Aorta (tissue), 5 donors: ENCODE measurements at places on chromosomes 2 and 18. TPM values are rescaled to one million over a fixed set of nuclear protein-coding genes. Genes with fewer than 3 reads are reported as not detected.

- no peak for DNase-seq
- no peak overlapping the region for H3K4me3 ChIP-seq
- H3K27ac ChIP-seq: no peak overlapping the region
- no peaks in the 10 kb centered on the region for H3K27me3 ChIP-seq
Measured at GRCh38 chr2:139544186-139544851, 764.1 kb upstream of the NXPH2 start.

Gene PMAIP1
- total RNA-seq: 1.3 TPM

DNA sequence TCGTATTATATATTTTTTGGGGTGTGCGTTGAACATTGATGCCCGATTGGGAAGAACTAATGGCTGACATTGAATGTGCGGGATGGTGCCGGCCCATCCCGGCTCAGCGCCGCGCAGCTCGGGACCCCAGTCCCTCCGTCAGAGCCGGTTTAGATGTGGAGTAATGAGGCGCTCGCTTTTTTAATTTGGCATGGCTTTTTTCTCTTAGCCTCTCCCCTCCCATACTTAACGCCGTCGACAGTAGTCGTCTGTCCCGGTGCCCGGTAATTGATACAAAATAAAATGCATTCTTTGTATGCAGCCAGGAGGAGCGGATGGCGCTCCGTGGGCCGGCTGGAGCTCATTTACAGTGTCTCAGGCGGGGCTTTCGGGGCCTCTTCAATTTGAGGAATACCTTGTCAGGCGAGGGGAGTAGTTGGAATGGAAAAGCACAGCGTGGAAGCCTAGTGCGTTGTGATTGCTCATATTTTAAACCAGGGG lies 209.2 kb downstream of the GBX2 start:
- H3K36me3 ChIP-seq: no peaks in the 10 kb centered on the region
- H3K27me3 ChIP-seq: no peaks in the 10 kb centered on the region
- no peak overlapping the region for H3K4me3 ChIP-seq
- no peak overlapping the region for H3K27ac ChIP-seq

GRCh38 chr2:126385983-126386382 lies 270.0 kb upstream of the GYPC start:
- no peak for DNase-seq
- H3K27ac ChIP-seq: no peak overlapping the region
- no peak overlapping the region for H3K4me3 ChIP-seq
- no peaks in the 10 kb centered on the region for H3K36me3 ChIP-seq

Gene HAAO
- 29.1 TPM for total RNA-seq

DNA sequence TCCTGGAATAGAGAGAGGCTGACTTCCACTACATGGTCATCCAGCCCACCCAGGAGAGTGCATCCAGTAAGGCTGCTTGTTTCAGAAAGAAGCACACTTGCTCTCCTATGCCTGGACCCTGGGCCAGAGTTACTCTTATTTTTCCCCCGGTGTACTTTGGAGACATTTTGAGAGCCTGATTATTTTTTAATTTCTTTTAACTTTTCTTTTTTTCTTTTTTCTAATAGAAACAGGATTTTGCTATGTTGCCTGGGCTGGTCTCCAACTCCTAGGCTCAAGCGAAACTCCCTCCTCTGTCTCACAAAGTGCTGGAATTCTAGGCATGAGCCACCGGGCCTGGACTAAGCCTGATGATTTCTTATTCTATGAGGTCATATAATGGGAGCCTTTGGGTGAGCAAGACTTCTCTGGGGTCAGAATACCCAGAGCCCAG lies 62.2 kb downstream of the RPL37A start:
- H3K27ac ChIP-seq: peak overlapping the region; percentile 62
- H3K27me3 ChIP-seq: no peaks in the 10 kb centered on the region
- no peaks in the 10 kb centered on the region for H3K36me3 ChIP-seq
- no peak overlapping the region for H3K4me3 ChIP-seq

- H3K4me3 ChIP-seq: no peak overlapping the region
- H3K4me1 ChIP-seq: peaks cover 18% of the 10 kb centered on the region
- peak overlapping the region; percentile 74 for H3K27ac ChIP-seq
- H3K36me3 ChIP-seq: peaks cover 2% of the 10 kb centered on the region
- no peak for DNase-seq
Measured at GRCh38 chr2:43323857-43324256, 97.5 kb upstream of the ZFP36L2 start.

- no peak for DNase-seq
- H3K36me3 ChIP-seq: no peaks in the 10 kb centered on the region
- H3K27ac ChIP-seq: no peak overlapping the region
- H3K4me1 ChIP-seq: no peaks in the 10 kb centered on the region
- no peak overlapping the region for H3K4me3 ChIP-seq
Measured at GRCh38 chr2:241148239-241148638, 1.0 kb downstream of the PASK start.

DNA sequence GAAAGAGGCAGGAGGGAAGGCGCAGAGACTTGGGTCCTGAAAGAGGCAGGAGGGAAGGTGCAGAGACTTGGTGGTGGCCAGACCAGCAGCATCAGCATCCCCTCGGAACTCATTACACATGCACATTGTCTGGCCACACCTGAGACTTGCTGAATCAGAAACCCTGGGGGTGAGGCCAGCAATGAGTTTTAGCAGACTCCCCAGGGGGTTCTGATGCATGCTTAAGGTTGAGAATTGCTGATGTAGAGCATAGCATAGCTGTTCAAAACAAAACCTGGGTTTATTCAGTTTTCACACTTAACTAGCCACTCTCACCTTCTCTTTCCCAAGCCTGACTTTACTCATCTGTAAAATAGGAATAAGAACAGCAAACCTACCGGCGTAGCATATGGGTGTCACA lies 122.9 kb downstream of the MRO start:
- no peak overlapping the region for H3K4me3 ChIP-seq
- H3K4me1 ChIP-seq: no peaks in the 10 kb centered on the region
- no peaks in the 10 kb centered on the region for H3K27me3 ChIP-seq
- no peak overlapping the region for H3K27ac ChIP-seq
- H3K36me3 ChIP-seq: no peaks in the 10 kb centered on the region

Gene SLC40A1
- total RNA-seq: 48.8 TPM

GRCh38 chr2:36971990-36972389 lies 5.7 kb upstream of the STRN start:
- H3K27ac ChIP-seq: no peak overlapping the region
- H3K36me3 ChIP-seq: no peaks in the 10 kb centered on the region
- no peak overlapping the region for H3K4me3 ChIP-seq

Gene SLC16A14
- total RNA-seq: 2.0 TPM
